Smooth muscle cell of the coronary artery (primary cell): ENCODE measurements at places on chromosomes 12 and 14. TPM values are rescaled to one million over a fixed set of nuclear protein-coding genes. Genes with fewer than 3 reads are reported as not detected.

The SRSF5 gene
- total RNA-seq = 101 and 240 TPM in 2 replicates

The TAS2R42 gene
- total RNA-seq = not detected in 2 replicates

The DACT1 gene
- total RNA-seq = 9.8 and 54.6 TPM in 2 replicates

The MAGOHB gene
- total RNA-seq = 18.8 and 26.8 TPM in 2 replicates

The EIF2S3B gene
- 15.0 and 23.9 TPM in 2 replicates for total RNA-seq

The WNT5B gene
- 2.9 and 28.5 TPM in 2 replicates for total RNA-seq

The GYS2 gene
- total RNA-seq = not detected in 2 replicates

The PSMD9 gene
- total RNA-seq = 122 and 150 TPM in 2 replicates

The PPHLN1 gene
- 70.4 and 84.1 TPM in 2 replicates for total RNA-seq

The IL22 gene
- total RNA-seq = not detected in 2 replicates

The UBR7 gene
- total RNA-seq = 34.0 and 46.6 TPM in 2 replicates

The UNG gene
- 11.8 and 12.3 TPM in 2 replicates for total RNA-seq

The USP5 gene
- total RNA-seq = 82.5 and 88.9 TPM in 2 replicates
